ENCODE measurements at places on chromosomes 5 and 9.

DNA sequence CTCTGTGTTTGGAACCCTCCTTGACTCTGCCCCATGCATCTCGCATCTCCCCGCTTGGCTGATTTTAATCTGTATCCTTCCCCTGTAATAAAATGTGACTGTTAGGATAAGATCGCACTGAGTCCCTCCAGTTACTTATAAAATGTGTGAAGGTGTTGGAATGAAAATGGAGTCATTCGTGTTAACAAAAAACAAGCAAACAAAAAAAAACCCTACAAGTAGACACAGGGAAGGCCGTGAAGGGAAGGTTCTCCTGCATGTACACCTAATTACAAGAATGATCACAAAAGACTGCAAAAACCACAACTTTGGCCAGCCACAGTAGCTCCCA, 14.2 kb upstream of the VDAC1 start:
- H3K36me3 ChIP-seq: no peaks in the 10 kb centered on the region
- no peaks in the 10 kb centered on the region for H3K4me1 ChIP-seq
- no peak overlapping the region for H3K4me3 ChIP-seq
- peaks cover 10% of the 10 kb centered on the region for H3K27me3 ChIP-seq
- no peak for DNase-seq
- H3K27ac ChIP-seq: no peak overlapping the region

DNA sequence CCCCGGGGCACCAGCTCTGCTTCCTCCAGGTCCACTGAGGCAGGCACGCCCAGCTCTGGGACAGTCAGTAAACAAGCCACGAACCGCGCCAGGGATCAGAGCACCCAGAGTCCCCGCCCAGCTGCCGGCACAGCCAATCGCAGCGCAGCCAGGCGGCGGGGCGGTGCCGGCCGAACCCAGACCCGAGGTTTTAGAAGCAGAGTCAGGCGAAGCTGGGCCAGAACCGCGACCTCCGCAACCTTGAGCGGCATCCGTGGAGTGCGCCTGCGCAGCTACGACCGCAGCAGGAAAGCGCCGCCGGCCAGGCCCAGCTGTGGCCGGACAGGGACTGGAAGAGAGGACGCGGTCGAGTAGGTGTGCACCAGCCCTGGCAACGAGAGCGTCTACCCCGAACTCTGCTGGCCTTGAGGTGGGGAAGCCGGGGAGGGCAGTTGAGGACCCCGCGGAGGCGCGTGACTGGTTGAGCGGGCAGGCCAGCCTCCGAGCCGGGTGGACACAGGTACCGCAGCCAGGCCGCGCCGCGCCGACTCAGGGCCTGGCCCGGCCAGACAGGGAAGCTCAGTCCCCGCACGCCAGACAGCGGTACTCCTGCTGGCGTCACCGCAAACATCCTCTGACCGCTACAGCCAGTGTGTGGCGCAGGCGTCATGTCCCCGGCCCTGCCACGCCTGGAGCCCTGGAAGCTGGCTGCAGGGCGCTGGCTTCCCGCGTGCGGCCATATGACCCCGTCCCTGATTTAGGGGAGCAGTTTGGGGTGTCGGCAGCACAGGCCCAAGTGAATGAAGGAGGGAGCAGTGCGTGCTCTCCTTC, at the start of gene CTSL:
TSS of gene CTSL (plus strand) at position 220 of the 810 bp plus-strand sequence. CDS start 1,485 bp downstream, outside the sequence.
- H3K27ac ChIP-seq: no peak within 1 kb of the TSS
- H3K4me3 ChIP-seq: peak within 1 kb of the TSS; percentile 60
- peaks cover 4% of the 10 kb centered on the region for H3K4me1 ChIP-seq
- H3K36me3 ChIP-seq: no peaks in the 10 kb centered on the region
- H3K27me3 ChIP-seq: peaks cover 32% of the 10 kb centered on the region

- no peaks in the 10 kb centered on the region for H3K36me3 ChIP-seq
- peaks cover 33% of the 10 kb centered on the region for H3K4me1 ChIP-seq
Measured at GRCh38 chr9:127386981-127387380, 10.0 kb upstream of the SLC2A8 start.

DNA sequence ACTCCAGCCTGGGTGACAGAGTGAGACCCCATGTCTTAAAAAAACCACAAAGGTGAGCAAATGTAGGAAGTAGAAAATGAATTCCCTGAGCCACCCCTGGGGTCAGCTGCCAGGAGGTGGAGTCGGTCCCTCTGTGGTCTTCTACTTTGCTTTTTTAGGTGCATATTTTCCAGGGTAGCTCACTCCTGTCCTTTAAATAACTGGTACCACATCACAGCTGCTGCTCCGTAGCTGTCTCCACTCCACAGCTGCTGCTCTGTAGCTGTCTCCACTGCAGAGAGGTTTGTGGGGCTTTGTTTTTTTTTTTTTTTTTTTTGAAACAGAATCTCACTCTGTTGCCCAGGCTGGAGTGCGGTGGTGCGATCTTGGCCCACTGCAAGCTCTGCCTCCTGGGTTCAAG, 8.9 kb downstream of the WDR5 start:
- no peaks in the 10 kb centered on the region for H3K27me3 ChIP-seq
- DNase-seq: no peak
- H3K4me1 ChIP-seq: peaks cover 5% of the 10 kb centered on the region
- peaks cover 44% of the 10 kb centered on the region for H3K36me3 ChIP-seq
- H3K4me3 ChIP-seq: no peak overlapping the region

DNA sequence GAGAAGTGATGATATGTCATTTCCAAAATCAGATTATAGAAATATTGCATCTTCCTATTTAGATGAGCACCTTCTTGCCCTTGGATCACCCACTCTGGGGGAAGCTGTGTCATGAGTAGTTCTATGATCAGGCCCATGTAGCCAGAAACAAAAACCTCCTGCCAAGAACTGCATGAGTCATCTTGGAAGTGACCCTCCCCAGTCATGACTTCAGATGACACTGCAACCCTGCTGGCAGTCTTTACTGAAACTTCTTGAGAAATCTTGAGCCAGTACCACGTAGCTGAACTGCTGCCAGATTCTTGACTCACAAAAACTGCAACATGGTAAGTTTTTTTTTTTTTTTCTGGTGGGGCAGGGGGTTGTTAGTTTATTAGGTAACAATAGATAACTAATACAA, 439.6 kb upstream of the PTGER4 start:
- H3K4me1 ChIP-seq: peaks cover 18% of the 10 kb centered on the region
- H3K27ac ChIP-seq: no peak overlapping the region
- DNase-seq: no peak
- H3K4me3 ChIP-seq: no peak overlapping the region

GRCh38 chr9:100555471-100555870, 22.4 kb upstream of the CAVIN4 start:
- no peak overlapping the region for H3K4me3 ChIP-seq
- no peaks in the 10 kb centered on the region for H3K36me3 ChIP-seq
- no peak overlapping the region for H3K27ac ChIP-seq
- no peaks in the 10 kb centered on the region for H3K4me1 ChIP-seq

GRCh38 chr9:95425910-95426551, 90.7 kb downstream of the PTCH1 start:
- peaks cover 11% of the 10 kb centered on the region for H3K36me3 ChIP-seq
- peak overlapping the region; percentile 49 for H3K4me3 ChIP-seq
- peaks cover 9% of the 10 kb centered on the region for H3K4me1 ChIP-seq
- DNase-seq: no peak
- no peaks in the 10 kb centered on the region for H3K27me3 ChIP-seq

DNA sequence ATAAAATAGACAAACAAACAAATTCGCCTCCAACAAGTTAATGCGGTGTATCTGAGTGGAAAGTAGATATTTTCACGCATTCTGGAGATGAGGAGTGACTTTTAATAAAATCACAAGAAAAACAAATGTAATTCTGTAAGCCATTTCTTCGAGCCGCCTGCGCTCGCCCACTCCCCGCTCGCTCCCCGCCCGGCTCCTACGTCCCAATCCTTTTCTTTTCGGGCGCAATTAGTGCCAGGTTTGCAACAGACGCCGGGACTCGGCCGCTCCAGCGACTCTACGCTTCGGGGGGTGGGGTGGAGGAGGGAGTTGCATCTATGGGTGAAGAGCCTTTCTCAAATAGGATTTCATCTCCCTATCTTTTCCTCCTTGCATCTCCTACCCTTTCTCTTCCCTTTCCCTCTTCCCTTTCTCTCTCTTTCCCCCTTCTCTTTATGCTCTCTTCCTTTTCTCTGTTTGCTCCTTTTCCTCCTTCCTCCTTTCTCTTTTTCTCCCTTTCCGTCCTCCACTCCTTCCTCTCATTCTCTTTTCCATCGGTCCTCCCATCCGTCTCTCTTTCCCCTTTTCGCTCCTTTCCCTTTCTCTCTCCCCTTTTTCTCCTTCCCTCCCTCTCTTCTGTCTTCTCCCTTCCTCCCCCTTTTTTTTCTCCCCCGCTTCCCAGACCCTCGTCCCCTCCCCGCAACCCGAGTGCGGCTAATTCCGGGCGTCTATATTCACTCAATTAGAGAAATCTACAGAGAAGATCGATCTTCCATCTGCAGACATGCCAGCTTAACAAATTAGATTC, 6.1 kb upstream of the OTP start:
- H3K4me3 ChIP-seq: no peak overlapping the region
- peaks cover 6% of the 10 kb centered on the region for H3K36me3 ChIP-seq
- H3K27ac ChIP-seq: no peak overlapping the region
- DNase-seq: no peak

- H3K4me3 ChIP-seq: no peak overlapping the region
- peaks cover 4% of the 10 kb centered on the region for H3K4me1 ChIP-seq
- no peak overlapping the region for H3K27ac ChIP-seq
Measured at GRCh38 chr5:132838516-132839282, 8.3 kb upstream of the SHROOM1 start.

DNA sequence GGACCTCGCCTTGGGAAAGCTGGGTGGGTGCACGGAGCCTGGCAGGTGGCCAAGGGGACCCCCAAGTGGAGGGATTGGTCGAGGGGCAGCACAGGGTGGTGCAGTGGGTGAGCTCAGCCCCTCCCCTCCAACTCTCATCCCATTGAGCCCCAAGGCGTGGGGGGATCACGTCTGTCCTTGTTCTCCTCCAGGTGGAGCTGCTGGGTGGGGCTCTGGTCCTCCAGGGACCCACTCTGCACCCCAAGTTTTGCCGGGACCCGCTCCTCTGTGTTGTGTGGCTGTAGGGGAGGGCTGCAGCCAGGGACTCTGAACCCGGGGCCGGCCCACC, 3.6 kb upstream of the FUT7 start:
- H3K36me3 ChIP-seq: peaks cover 2% of the 10 kb centered on the region
- no peaks in the 10 kb centered on the region for H3K27me3 ChIP-seq
- H3K4me1 ChIP-seq: peaks cover 34% of the 10 kb centered on the region
- H3K4me3 ChIP-seq: no peak overlapping the region

GRCh38 chr5:124315741-124316415, 430.6 kb downstream of the ZNF608 start:
- H3K27ac ChIP-seq: no peak overlapping the region
- H3K27me3 ChIP-seq: no peaks in the 10 kb centered on the region
- no peaks in the 10 kb centered on the region for H3K4me1 ChIP-seq
- H3K4me3 ChIP-seq: no peak overlapping the region
- DNase-seq: no peak

- no peaks in the 10 kb centered on the region for H3K36me3 ChIP-seq
- DNase-seq: no peak
- no peak overlapping the region for H3K4me3 ChIP-seq
- H3K4me1 ChIP-seq: no peaks in the 10 kb centered on the region
Measured at GRCh38 chr5:114948986-114949621, 220.6 kb downstream of the TRIM36 start.

DNA sequence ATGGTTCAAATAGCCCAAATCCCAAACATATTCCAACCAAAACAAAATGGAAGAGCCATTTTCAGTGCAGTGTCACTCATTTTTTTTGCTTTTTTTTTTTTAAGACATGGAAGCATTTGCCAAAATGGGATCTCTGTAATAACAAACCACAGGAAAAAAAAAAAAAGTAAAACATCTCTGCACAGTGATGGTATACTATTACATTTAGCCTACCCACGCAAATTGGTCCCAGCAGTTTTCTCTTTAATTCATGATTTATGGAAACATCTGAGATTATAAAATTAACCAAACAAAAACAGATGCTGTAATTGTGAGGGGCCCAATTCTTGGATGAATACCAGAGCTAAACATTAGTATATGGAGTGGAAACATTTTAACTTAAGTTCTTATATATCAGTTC, 566.6 kb downstream of the ZNF608 start:
- no peak for DNase-seq
- no peaks in the 10 kb centered on the region for H3K27me3 ChIP-seq
- H3K36me3 ChIP-seq: no peaks in the 10 kb centered on the region
- H3K27ac ChIP-seq: no peak overlapping the region
- no peaks in the 10 kb centered on the region for H3K4me1 ChIP-seq

- peaks cover 1% of the 10 kb centered on the region for H3K36me3 ChIP-seq
- no peak for DNase-seq
- H3K4me3 ChIP-seq: no peak overlapping the region
- H3K4me1 ChIP-seq: peaks cover 31% of the 10 kb centered on the region
- H3K27ac ChIP-seq: no peak overlapping the region
Measured at GRCh38 chr9:99809586-99810319, 11.9 kb upstream of the NR4A3 start.

- no peaks in the 10 kb centered on the region for H3K36me3 ChIP-seq
- no peaks in the 10 kb centered on the region for H3K4me1 ChIP-seq
- no peak for DNase-seq
- H3K27me3 ChIP-seq: no peaks in the 10 kb centered on the region
- no peak overlapping the region for H3K4me3 ChIP-seq
Measured at GRCh38 chr5:116442095-116442534, 132.5 kb downstream of the SEMA6A start.

DNA sequence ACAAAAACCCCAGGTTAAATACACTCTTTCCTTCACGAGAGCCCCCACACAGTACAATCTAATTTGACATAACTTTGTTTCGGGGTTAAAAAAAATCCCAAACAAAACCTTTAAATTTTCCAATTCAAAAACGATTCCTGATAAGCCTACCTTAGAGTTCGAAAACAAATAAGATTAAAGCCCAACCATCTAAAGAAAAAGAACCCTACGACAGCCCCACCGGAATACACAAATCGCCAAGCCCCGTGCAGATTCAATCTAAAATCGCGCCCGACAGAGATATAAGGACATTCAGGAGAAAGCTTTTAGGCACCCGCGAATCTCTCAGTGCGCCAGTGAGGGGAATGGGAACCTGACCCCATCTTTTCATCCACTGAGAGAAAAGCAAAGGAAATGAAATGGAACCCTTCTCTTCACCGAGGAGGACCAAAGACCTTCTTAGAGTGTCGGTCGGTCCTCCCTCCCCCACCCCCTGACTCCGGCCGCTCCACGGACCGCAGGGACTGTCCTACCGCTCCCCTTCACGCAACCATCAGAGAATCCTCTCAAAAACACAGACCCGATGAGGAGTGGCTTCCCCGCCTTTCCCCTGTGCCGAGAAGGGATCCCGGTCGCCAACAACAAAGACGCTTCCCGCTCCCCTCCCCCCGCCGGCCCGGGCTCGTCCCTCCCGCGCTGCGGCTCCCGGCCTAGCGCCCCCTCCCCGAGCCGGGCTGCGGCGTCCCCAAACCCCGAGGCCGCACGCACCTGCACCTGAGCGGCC, 925 bp downstream of the ABHD17B start:
- peaks cover 64% of the 10 kb centered on the region for H3K4me1 ChIP-seq
- H3K4me3 ChIP-seq: peak overlapping the region; percentile 95
- peaks cover 17% of the 10 kb centered on the region for H3K36me3 ChIP-seq
- DNase-seq: peak; percentile 61

DNA sequence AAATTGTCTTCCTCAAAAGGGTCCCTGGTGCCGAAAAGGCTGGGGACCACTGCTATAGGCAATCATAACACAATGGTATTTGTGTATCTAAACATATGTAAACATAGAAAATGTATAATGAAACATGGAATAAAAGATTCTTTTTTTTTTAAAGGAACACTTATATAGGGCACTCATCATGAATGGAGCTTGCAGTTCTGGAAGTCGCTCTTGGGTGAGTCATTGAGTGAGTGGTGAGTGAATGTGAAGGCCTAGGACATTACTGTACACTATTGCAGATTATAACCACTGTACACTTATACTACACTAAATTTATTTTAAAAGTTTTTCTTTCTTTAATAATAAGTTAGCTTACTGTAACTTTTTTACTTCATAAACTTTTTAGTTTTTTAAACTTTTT, 176.4 kb downstream of the ARRDC3 start:
- no peaks in the 10 kb centered on the region for H3K36me3 ChIP-seq
- H3K4me1 ChIP-seq: no peaks in the 10 kb centered on the region
- H3K27me3 ChIP-seq: peaks cover 4% of the 10 kb centered on the region
- DNase-seq: no peak
- no peak overlapping the region for H3K27ac ChIP-seq
- no peak overlapping the region for H3K4me3 ChIP-seq

All from activated CD8-positive, alpha-beta memory T cell treated with anti-CD3 and anti-CD28 coated beads, Interleukin-2, amount 10 ng/mL, durations not matched to agents 7 days and 5 days (primary cell).